Mesothelial cell of epicardium (in vitro differentiated cells): ENCODE measurements at places on chromosomes 5 and 9. TPM values are rescaled to one million over a fixed set of nuclear protein-coding genes. Genes with fewer than 3 reads are reported as not detected.

HACD4 gene
- total RNA-seq: 3.0 TPM in 3 replicates

NFIB gene
- total RNA-seq: 213 to 237 TPM (median 230 TPM) in 3 replicates

SPARC gene
- 2,843 to 2,896 TPM (median 2,890 TPM) in 3 replicates for total RNA-seq

DBH gene
- not detected in 3 replicates for total RNA-seq

LRRC19 gene
- not detected in 3 replicates for total RNA-seq

ANKRD31 gene
- total RNA-seq: 1.1 to 1.4 TPM (median 1.3 TPM) in 3 replicates

FOXD4 gene
- 0.35 to 0.67 TPM (median 0.38 TPM) in 3 replicates for total RNA-seq

GRCh38 chr5:116455061-116455460, 119.6 kb downstream of the SEMA6A start:
- no peaks in the 10 kb centered on the region for H3K27me3 ChIP-seq
- DNase-seq: no peak
- no peak overlapping the region for H3K4me3 ChIP-seq
- peak overlapping the region; percentile 86 for H3K27ac ChIP-seq
- H3K36me3 ChIP-seq: peaks cover 18% of the 10 kb centered on the region
- peaks cover 42% of the 10 kb centered on the region for H3K4me1 ChIP-seq

DNA sequence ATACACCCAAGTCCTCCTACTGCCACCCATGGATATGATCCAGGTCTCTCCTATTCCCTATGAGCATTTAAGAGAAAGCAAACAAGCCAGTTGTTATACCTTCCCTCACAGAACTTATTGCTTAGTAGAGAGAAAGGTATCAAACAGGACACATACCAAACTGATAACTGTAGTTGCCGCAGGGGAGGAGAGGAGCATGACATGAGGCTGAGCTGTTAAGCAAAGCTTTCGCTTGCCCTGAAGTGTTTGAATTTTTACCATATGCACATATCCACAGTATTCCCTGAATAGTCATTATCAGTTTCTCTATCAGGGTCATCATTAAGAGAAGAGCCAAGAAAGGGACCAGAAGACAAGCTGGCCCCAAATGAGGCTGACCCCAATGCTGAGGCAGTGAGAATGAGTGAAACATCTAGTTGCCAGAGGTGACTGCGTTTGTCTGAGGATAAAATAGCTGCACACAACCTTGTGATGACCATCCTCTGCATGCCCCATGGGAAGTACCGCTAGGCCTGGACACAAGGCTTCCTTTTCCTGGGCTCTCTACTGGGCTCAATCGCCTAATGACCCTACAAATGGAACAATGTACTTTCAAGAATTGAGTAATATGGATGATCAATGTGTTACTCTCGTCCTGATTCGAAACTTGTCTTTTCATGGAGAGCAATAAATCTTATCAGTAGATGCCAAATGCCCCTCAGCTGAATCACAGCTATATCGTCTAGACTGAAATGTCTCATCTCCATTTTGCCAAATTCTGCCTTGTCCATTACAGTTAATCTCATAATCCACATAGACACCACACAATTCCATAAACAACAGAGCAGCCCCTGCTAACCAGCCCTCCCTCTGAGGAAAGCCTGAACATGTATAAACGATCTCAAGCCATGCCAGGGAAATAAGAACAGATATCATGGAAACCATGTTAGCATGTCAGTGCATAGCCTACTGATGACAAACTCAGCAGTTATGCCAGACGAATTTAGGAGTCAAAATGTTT, 4.3 kb upstream of the IFNK start:
- no peak overlapping the region for H3K4me3 ChIP-seq
- H3K36me3 ChIP-seq: peaks cover 5% of the 10 kb centered on the region
- peaks cover 7% of the 10 kb centered on the region for H3K4me1 ChIP-seq
- no peak overlapping the region for H3K27ac ChIP-seq
- H3K27me3 ChIP-seq: no peaks in the 10 kb centered on the region

GRCh38 chr5:44299394-44299793, 89.8 kb downstream of the FGF10 start:
- no peaks in the 10 kb centered on the region for H3K4me1 ChIP-seq
- H3K4me3 ChIP-seq: no peak overlapping the region
- H3K36me3 ChIP-seq: no peaks in the 10 kb centered on the region
- DNase-seq: no peak
- H3K27me3 ChIP-seq: no peaks in the 10 kb centered on the region

GRCh38 chr5:472076-472655, 29.2 kb downstream of the EXOC3 start:
- H3K27ac ChIP-seq: peak overlapping the region; percentile 79
- H3K27me3 ChIP-seq: peaks cover 29% of the 10 kb centered on the region
- H3K4me1 ChIP-seq: peaks cover 16% of the 10 kb centered on the region
- no peaks in the 10 kb centered on the region for H3K36me3 ChIP-seq

- peaks cover 5% of the 10 kb centered on the region for H3K36me3 ChIP-seq
- no peak overlapping the region for H3K27ac ChIP-seq
- no peaks in the 10 kb centered on the region for H3K27me3 ChIP-seq
- H3K4me3 ChIP-seq: no peak overlapping the region
- DNase-seq: no peak
Observed at GRCh38 chr5:146644831-146645230, 128.8 kb upstream of the GPR151 start.

DNA sequence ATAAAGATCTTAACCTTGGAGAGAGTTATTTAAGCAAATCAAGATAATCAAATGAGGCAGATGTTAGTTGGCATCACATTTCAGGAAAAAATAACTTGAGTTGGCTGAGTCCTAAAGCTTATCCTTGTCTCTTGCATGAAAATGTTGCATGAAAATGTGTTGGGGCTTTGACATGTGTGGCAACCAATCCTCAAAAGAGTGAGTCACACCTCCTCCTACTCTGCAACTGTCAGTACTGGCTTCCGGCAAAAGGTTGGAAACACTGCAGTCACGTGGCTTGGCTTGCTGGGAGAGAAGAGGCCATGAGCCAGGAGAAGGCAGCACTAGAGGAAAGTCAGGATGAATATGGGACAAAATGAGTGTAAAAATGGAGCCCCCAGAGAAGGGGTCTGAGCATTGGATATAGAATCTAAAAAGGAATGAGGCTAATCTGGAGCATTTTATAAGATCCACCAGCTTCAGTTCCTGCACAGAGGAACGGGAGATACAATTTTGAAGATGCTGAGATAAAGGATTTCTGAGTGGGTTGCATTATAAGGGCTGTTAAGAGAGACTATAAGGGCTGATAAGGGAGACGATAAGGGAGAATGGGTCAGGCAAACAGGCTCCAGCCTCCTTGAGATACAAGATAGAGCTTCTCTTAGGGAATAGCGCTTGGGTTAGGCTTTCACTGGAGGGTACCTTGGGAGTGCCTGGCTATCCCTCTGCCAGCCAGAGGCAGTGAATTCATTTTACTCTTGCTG, 43.1 kb downstream of the SPATA31D1 start:
- H3K27me3 ChIP-seq: no peaks in the 10 kb centered on the region
- no peak for DNase-seq
- H3K36me3 ChIP-seq: no peaks in the 10 kb centered on the region
- no peak overlapping the region for H3K27ac ChIP-seq

DNA sequence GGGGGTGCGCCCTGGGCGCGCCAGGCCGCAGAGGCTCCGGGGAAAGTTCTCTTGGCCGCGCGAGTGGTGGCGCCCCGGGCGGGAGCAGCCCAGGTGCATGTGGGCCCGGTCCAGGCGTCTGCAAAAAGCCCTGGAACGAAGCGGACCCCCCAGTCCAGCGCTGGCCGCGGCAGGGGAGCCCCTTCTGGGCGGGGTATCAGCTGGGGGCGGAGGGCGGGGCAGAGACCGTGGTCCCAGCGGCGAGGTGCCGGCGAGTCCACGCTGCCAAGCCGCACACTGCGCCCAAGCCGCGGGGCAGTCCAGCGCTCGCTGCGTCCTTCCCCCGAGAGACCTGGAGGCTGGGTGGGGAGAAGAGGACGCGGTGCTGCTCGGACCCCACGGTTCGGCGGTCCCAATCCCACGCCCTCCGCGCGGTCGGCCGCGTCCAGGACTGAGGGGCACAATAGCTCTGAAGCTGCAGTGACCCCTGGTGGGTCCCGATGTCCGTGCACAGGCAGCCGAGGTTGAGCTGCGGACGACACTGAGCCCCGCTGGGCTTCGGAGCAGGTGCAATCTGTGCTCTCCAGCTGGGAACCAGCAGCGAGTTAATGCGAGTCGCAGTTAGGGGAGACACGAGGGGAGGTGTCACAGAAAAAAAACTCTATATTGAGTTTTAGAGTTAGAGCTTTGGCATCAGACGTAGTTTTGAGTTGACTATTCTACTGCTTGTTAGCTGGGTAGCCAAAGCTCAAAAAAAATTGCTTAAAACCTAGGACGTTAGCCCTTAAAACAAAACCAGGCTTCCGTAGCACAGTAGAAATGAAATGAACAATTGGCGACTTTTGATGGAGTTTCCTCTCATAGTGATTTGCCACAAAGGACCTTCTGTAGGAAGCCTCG, 1.1 kb upstream of the EPB41L4A start:
- peaks cover 17% of the 10 kb centered on the region for H3K27me3 ChIP-seq
- peaks cover 23% of the 10 kb centered on the region for H3K4me1 ChIP-seq
- no peaks in the 10 kb centered on the region for H3K36me3 ChIP-seq
- H3K4me3 ChIP-seq: peak overlapping the region; percentile 73
- no peak overlapping the region for H3K27ac ChIP-seq

GRCh38 chr5:80960531-80961375, 590 bp downstream of the RASGRF2 start:
- no peak overlapping the region for H3K27ac ChIP-seq
- peaks cover 47% of the 10 kb centered on the region for H3K4me1 ChIP-seq
- peak; percentile 49 for DNase-seq
- H3K4me3 ChIP-seq: peak overlapping the region; percentile 74
- H3K27me3 ChIP-seq: peaks cover 31% of the 10 kb centered on the region
- H3K36me3 ChIP-seq: no peaks in the 10 kb centered on the region

DNA sequence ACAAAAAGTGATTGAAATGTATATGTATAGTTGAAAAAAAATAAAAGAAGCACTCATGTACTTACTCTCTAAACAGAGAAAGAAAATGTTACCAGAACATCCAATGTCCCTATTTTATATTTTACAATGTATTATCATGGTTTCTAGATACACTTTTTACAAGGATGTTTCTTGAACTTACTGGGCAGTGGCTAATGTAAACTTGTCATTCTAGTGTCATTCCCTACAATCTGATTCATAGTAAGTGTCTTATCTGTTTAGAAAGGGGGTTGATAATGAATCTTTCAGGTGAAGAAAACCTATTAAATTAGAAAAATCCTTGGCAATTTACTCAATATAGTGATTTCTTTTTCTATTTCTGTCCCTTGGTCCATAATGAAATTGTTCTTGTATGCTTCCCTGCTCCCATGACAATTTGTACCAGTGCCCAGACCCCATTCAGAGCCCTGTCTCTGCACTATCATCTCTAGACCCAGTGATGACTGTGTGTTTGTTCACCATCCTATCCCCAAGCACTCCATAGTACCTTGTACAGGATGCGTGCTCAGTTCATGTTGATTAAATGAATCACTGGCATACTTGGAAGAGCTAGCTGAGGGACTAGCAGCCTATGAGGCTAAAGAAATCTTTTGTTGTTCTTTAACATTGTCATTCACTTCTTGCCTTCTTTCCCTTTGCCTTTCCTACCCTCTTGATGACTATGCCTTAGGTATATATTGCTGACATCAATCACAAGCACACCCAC, 101.2 kb downstream of the HMHB1 start:
- H3K27me3 ChIP-seq: no peaks in the 10 kb centered on the region
- no peak overlapping the region for H3K4me3 ChIP-seq
- no peaks in the 10 kb centered on the region for H3K36me3 ChIP-seq
- H3K4me1 ChIP-seq: peaks cover 20% of the 10 kb centered on the region
- no peak for DNase-seq
- H3K27ac ChIP-seq: no peak overlapping the region

GRCh38 chr9:114805670-114806525, at the start of gene TNFSF15:
TNFSF15 (minus strand) TSS chr9:114806039; CDS start chr9:114806012, 27 bp downstream.
- H3K27ac ChIP-seq: peak within 1 kb of the TSS; percentile 98
- peak; percentile 43 for DNase-seq
- peak within 1 kb of the TSS; percentile 67 for H3K4me3 ChIP-seq
- peaks cover 44% of the 10 kb centered on the region for H3K4me1 ChIP-seq
- no peaks in the 10 kb centered on the region for H3K27me3 ChIP-seq

DNA sequence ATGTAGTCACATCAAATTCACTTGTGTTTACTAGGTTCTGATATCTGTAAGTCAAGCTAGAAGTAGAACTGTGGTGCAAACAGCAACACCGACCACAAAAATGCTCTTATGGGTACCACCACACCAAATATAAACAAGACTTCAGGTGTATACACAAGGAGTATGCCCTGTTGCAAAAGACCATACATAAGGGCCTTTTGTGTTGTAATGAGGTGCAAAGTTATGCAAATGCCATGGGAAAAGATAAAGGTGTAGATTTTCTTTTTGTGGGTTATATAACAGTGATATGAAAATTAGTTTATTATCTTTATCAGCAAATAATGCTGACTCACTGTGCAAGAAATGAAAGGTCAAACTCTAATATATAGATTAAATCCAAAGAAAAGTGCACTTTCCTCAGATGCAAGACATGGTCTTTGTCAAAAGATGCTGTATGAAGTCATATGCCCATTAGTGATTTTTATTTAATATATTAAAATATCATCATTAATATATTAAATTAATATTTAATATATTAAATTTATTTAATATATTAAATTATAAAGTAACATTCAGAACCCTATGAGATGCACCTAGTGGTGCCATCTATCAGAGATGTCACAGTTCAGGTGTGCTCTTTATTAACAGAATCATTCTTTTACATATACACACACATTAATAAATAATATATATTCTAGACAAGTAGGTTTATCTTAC, 26.7 kb upstream of the ALDH1A1 start:
- peaks cover 35% of the 10 kb centered on the region for H3K4me1 ChIP-seq
- no peak overlapping the region for H3K4me3 ChIP-seq
- no peak for DNase-seq
- no peaks in the 10 kb centered on the region for H3K27me3 ChIP-seq
- H3K36me3 ChIP-seq: no peaks in the 10 kb centered on the region

DNA sequence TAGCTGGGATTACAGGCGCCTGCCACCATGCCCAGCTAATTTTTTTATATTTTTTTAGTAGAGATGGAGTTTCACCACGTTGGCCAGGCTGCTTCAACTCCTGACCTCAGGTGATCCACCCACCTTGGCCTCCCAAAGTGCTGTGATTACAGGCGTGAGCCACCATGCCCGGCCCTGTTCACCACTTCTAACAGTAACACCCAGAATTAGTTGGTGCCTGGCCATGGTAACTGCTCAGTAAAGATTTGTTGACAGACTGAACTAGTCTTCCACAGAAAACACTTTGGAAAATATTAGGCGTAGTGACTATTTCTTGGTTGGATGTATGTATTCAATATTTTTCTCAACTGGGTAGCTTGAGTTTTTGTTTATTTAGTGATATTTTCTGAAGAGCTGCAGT, 24.0 kb downstream of the TUT7 start:
- H3K36me3 ChIP-seq: peaks cover 51% of the 10 kb centered on the region
- no peaks in the 10 kb centered on the region for H3K27me3 ChIP-seq
- DNase-seq: no peak

- H3K4me1 ChIP-seq: peaks cover 47% of the 10 kb centered on the region
- peaks cover 8% of the 10 kb centered on the region for H3K36me3 ChIP-seq
- no peak for DNase-seq
- no peaks in the 10 kb centered on the region for H3K27me3 ChIP-seq
Observed at GRCh38 chr5:135393691-135394090, 5.3 kb downstream of the MACROH2A1 start.
